ENCODE measurements at places on chromosomes 12 and 14.

DNA sequence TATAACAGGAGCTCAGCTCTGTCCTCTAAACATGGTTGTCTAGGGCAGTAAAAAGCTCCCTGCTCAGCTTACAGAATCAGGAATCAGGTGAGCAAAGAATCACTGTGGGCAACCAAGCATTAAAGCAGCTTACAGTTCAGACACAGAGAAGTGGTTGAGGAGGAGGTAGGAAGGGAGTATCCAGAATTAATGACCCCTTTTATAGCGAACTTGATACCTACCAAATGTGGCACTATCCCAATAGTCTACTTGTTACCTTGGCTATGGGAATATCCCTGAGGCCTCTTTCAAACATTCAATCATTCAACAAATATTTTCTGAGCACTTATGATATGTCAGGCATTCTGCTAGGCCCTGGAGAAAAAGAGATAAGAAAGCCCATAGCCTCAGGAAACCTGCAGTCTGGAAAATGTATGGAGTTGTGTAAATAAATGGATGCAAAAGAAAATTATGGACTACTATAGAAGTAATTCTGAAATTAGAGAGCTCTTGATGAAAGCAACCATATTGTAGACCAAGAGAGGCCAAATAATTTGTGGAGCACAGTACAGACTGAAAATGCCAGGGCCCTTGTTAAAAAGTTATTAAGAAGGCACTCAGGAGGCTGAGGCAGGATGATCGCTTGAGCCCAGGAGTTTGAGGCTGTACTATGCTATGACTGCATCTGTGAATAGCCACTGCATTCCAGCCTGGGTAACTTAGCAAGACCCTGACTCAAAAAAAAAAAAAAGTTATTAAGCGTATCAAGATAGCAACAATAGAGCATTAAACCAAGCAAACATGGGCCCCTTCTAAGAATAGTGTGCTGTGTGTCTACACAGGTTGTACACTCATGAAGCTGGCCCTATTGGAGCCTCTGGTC, 134.0 kb upstream of the CPSF6 start:
- no peak for DNase-seq

GRCh38 chr12:95997911-95998510, 1.9 kb upstream of the HAL start:
- DNase-seq: no peak

DNA sequence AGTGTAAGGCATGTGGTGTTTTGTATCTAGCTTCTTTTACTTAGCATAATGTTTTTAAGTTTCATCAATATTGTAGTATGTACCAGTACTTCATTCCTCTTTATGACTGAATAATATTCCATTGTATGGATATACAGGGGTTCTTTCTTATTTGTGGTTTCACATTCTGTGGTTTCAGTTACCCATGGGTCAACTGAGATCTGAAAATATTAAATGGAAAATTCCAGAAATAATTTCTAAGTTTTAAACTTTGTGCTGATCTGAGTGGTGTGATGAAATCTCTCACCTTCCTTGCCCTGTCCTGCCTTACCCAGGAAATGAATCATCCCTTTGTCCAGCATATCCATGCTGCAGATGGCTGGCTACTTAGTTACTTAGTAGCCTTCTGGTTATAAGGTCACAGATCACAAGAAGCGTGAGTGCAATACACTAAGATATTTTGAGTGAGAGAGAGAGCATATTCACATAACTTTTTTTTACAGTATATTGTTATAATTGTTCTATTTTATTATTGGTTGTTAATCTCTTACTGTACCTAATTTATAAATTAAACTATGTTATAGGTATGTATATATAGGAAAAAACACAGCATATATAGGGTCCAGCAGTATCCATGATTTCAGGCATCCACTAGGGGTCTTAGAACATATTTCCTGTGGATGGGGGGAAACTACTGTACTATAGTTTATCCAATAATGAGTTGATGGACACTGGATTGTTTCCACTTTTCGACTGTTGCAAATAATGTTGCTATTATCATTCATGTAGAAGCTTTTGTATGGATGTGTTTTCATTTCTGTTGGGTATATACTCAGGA, 59.6 kb upstream of the LRTM2 start:
- DNase-seq: no peak

- no peak for DNase-seq
Measured at GRCh38 chr14:34426313-34427295, 35.4 kb downstream of the SPTSSA start.

DNA sequence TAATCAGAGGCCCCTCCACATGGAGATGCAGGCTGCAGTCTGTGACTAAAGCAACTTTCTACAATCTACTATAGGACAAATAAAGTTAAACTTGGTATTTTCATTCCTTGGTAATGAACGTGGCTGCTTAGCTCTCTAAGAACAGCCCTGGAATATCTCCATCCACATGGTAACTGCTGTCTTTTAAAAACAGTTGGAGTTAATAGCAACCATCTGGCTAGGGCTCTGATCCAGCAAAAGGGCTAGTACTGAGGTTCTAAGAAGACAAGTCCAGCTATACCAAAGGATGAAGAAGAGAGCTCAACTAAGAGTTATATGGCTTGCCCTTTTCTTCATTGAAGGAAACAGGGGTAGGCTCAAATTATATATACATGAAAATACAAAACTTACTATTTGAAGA, 920.1 kb downstream of the FLRT2 start:
- DNase-seq: no peak

GRCh38 chr14:52110441-52111086, 41.7 kb upstream of the NID2 start:
- DNase-seq: no peak

DNA sequence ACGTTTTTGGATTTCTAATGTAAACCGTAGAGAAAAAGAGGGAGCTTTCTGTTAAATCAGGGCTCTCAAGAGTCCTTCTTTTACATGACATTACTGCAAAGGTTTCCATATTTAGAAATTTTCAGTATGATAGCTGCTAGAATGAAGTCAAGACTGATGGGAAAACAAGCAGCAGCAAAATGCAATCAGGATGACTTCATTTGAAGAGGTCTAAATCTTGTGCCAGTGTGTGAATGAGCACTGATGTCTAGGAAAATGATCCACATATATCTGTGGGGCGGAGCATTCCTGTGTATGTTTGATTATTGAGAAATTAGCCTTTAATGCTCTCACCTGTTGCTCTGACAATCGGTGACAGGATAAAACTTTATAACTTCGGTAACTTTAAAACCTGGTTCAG, 73.6 kb downstream of the GRIP1 start:
- no peak for DNase-seq

DNA sequence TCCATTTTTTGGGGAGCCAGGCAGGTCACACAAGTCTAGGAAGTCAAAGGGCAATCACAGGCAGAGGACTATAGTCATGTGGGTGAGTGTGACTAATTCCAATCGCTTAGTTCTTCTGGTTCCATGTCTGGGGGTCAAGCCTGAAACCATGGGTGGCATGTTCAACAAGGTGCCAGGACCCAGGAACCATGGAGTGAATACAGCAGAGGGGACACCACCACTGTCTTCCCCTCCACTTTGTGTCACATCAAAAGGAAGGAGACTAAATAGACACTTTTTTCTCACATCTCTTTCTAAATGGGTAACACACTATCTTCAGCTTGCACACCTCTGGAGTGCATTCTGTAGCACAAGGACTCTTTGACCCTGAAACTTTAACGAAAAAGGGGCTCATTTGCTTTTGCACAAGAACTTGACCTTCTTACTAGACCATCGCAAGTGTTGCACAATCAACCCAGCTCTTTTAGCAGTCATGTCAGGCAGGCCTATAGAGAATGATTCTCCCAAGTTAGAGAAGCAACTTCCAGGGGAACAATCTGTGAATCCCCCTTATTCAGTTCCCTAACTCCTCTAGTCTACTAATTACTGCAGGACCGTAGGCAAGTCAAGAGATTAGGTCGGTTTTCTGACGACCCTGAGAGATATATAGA, 398.7 kb downstream of the NELL2 start:
- no peak for DNase-seq

DNA sequence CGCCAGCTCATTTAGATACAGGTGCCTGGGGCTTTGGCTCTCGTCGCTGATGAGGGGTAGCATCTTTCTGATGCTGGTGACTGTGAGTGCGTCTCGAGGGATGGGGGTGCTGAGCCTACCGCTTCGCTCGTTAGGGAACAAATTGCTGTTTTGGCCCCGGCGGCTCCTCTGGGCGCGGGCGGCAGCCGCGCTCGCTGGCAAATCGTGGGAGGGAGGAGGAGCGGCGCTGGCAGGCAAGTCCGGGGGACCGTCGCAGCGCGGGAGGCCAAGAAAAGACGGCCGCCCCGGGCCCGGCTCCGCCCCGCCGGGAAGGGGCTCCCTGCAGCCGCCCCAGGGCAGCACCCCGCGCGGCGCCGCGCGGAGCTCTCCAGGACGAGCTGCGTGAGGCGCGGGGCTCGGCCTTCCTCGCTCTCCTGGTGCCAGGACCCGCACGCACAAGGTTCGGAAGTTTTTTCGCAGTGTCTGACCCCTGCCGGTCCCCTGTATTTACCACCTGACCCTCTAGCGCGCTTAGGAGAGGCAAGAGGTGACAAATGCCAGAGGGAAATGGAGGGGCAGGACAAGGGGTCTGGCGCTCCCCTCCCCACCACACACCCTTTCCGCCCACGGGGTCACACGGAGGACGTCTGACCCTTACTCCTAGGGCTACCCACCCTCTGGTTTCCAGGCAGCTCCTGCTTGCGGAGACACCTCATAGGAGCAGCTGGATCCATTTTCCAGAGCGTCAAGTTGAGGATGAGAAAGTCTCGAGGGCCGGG, 899 bp upstream of the KCNH3 start:
- DNase-seq: no peak

GRCh38 chr12:50637870-50638481, 125.9 kb upstream of the ATF1 start:
- peak; percentile 76 for DNase-seq

- no peak for DNase-seq
Measured at GRCh38 chr12:113903381-113903863, 62.7 kb downstream of the RBM19 start.

DNA sequence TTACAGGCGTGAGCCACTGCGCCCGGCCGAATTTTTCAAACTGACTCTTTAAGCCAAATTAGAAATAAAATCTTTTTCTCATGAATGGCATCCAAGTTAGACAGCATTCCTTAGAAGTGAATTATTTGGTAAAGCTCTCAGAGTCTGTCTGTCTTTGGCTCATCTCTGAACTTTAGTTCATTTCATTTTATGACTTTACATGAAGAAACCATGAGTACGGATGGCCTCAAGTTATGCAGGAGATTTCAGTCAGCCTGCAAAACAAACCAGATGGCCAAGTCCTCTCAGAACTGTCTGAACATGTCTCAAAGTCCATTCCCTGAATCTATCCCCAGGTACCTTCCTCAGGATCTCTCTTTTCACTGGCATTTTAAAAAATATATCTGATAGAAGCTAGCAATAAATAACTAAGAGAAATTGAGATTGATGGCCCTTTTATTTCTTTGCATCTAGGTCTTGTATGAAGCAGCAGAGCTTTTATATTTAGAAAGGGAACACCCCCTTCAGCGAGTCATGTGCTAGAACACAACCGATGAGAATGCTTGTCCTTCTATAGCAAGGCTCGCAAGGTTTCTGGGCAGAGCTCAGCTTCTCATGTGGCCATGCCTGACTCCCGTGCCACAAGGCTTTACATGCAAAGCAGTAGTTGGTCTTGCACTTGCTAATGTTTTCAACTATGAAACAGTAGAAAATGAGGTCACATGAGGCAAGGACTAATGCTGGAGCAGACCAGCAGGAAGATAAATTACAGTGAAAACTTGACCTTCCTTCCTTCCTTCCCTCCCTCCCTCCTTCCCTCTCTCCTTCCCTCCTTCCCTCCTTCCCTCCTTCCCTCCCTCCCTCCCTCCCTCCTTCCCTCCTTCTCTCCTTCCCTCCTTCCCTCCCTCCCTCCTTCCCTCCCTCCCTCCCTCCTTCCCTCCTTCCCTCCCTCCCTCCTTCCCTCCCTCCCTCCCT, 125.0 kb downstream of the AKAP6 start:
- no peak for DNase-seq

GRCh38 chr14:99995700-99996356, 69.4 kb upstream of the EVL start:
- DNase-seq: peak; percentile 58

DNA sequence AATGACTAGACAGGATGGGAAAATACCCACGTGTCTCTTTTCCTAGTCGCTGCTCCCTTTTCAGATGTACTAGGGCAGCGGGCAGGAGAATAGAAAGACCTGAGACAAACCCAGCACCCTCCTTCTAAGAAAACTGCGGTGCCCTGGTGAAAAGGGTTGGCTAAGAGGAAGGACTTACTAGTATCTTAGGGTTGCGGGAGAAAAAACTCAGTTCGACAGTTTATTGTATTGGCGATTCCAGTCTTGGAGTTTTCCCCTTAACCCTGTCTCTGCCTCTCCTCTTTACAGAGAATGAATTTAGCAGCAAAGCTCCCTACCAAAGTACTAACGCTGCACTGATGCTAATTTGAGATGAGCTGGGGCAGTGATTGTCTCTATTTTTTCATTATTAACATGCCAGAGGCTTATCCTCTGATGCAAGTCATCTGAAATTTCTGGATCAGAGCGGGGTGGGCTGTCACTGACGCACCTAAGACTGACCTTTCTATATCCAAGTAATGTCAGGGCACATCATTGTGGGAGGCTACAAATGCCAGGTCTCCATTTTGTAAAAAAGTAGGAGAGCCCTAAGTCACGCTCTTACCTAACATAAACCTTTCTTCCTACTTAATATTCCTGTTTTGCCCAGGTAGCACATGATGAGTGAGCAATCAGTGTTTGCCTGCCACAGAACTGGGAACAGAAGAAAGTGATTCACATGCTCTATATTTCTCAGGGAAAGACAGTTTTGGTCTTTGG, 916 bp upstream of the PAWR start:
- DNase-seq: no peak

DNA sequence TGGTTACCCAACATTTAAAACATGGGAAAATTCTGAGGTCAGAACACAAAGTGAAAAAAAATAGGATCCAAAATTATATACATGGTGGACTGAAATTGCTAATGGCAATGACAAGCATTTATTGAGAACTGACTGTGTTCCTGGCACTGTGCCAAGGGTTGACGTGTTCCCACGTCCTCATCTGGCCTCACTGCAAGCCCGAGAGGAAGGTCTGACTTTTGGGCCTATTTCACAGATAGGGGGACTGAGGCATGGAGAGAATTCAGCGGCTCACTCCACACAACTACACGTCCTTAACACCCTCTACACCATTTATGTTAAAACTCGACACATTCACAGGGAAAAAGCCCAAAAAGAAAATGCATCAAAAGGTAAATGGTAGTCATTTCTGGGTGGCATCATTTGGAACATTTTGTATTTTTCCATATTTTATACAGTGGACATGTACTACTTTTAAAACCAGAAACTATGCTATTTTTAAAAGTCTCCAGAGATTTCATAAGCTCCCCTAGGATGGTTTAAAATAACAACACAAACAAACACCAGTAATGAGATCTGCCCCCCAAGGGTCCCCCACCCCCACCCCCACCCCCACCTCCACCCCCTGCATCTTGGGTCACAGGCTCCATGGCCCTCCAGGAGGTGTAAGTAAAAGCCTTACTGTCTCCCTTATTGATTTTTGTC, 27.7 kb downstream of the CLMN start:
- DNase-seq: peak; percentile 51

- DNase-seq: no peak
Measured at GRCh38 chr12:132205271-132206045, 61.2 kb downstream of the NOC4L start.
